ENCODE measurements at places on chromosomes 4 and X.
A peak's percentile ranks its signal among the peaks of the same experiment; 100 is the strongest.

- no peak for DNase-seq
These were observed 738 bp upstream of the TSPAN5 start for GRCh38 chr4:98659106-98659592.

DNA sequence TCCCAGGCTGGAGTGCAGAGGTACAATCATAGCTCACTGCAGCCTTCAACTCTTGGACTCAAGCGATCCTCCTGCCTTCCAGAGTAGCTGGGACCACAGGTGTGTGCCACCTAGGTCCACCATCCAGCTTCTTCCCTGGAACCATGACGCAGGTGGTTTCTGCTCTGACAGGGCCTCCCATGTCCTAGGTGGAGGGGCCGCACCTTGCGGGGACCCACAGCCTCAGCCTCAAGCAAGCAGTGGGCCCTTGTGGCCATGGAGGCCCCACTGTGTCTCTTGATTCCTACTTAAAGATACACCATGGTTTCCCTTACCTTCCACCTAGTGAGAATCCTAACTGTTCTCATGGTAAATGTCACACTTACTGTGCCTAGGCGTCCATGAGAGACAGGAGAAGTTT, 6.9 kb upstream of the GPR78 start:
- no peak for DNase-seq

DNA sequence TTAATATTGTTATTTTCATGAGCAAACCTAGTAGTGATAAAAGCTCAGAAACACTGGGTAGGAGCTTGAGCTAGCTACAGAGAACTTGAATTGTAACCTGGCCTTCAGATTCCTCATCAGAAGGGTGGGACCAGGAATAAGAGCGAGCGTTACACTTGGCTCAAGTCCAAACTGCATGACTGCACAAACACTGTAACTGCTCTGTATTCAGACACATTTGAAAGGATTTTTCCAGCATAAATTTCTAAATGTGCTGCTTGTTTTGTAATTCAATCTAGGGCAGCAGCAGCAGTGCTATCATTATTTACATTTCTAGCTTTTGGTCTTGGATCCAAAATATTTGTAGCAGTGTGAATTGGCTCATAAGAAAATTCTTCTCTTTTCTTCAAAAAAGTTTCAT, 133.0 kb upstream of the TMLHE start:
- DNase-seq = no peak

GRCh38 chrX:110965409-110966090, 130.4 kb upstream of the PAK3 start:
- DNase-seq = no peak

- DNase-seq = no peak
These were observed 49.6 kb downstream of the DKK2 start for GRCh38 chr4:106986486-106986885.

GRCh38 chr4:166153548-166153947, 280.5 kb downstream of the TLL1 start:
- DNase-seq = no peak

DNA sequence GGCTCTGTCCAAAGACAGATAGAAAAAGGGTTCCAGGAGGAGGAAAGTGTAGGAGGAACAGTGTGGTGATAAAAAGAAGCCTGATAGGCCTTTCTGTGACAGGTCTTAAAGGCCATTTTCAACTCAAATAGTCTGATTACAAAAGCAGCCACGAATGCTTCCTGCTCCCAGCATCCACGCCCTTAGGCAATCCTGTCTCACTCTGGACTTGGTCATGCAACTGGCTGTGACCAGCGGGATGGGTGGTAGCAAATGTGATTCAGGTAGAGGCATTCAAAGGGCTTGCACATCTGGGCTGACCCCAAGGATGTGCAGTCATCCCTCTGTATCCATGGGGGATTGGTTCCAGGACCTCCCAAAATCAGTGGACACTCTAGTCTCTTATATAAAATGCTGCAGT, 14.4 kb upstream of the SEPSECS start:
- DNase-seq = no peak

- no peak for DNase-seq
These were observed 129.8 kb downstream of the SORBS2 start for GRCh38 chr4:185682236-185682635.

- no peak for DNase-seq
These were observed 92.7 kb downstream of the SH3KBP1 start for GRCh38 chrX:19794690-19795089.

- no peak for DNase-seq
These were observed 107.4 kb upstream of the F9 start for GRCh38 chrX:139423186-139423585.

GRCh38 chrX:136055651-136056221, 70.5 kb downstream of the SLC9A6 start:
- no peak for DNase-seq

- no peak for DNase-seq
These were observed 389.0 kb downstream of the HNRNPD start for GRCh38 chr4:81984746-81985145.

DNA sequence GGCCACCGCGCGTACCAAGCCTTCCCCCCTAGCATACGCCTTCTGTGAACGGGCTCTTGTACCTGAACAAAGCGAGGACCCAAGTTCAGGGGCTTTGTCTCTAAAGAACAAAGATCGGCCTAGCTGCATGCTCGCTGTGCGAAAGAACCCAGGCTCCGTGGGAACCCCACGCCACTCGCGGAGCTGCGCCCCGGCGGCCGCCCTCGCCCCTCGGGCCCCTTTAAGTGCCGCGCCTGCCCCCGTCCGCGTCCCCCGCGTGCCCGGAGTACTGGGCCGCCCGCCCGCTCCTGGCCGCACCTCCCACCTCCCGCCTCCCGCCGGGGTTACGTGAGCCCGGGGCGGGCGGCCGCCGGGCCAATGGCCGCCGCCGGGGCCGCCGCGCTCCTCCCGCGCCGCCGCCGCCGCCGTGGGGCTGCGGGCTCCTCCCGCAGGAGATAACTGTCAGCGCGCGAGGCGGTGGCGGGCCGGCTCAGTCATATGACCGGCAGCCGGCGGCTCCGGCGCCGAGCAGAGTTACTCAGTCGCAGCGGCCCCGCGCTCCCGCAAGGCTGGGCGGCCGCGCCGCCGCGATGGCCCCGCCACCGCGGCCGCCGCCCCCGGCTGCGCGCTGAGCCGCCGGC, at the start of gene FNIP2:
FNIP2 (plus strand) TSS at position 472 of the 620 bp plus-strand sequence. CDS start 187 bp downstream, outside the sequence.
- peak; percentile 74 for DNase-seq

- no peak for DNase-seq
These were observed 112.1 kb downstream of the AFAP1 start for GRCh38 chr4:7827566-7827965.

DNA sequence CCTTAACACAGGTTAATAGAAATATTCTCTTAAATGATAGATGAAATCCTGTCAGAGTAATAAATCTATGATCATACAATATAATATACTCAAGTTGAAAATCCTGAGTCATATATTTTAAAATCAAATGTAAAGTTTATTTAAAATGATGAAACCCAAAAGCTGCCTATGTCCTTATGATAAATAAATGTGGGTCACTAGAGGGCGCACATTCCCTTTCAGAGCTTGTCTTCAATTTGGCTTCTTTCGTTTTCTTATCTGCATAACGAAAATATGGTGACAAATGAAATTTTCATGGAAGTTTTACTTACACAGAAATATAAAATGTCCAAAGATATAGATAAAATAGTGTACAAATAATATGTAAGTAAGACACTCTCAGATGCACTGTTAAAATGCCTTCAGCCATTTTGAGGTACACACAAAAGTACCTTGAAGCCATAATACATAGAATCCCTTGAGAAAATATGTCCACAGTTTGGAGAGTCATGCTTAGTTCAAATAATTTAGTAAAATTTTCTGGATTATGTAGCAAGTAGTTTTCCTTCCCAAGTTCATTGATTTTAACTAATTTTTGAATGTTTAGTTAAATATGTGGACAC, 680.4 kb downstream of the DMD start:
- DNase-seq = peak; percentile 3

DNA sequence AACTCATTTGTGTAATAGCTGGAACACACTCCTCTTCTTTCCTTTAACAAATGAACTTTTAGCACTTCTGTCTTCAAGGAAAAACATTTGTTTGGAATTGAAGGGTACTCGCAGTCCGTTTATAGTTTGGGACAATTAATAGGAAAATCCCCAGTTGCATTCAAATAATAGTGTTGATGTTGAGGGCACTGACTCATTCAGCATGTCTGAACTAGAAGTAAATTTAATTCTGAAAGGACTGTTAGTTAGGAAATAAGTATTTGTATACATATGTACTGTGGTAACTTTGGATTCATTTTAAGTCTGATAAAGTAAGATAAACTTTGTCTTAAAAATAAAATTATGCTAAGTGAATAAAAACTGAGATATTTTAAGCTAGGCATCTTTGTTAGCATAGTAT, 27.2 kb downstream of the FAM199X start:
- DNase-seq = no peak

GRCh38 chrX:121283921-121284320, 236.5 kb downstream of the GLUD2 start:
- DNase-seq = no peak

GRCh38 chr4:98027827-98028226, 115.4 kb downstream of the STPG2 start:
- no peak for DNase-seq

GRCh38 chr4:170234800-170235199, 145.0 kb upstream of the AADAT start:
- no peak for DNase-seq

- peak; percentile 23 for DNase-seq
These were observed 100.1 kb downstream of the EIF4E start for GRCh38 chr4:98828801-98829200.

- DNase-seq = peak; percentile 9
These were observed 124.9 kb downstream of the STAG2 start for GRCh38 chrX:124086411-124086810.

- no peak for DNase-seq
These were observed 629.1 kb upstream of the ATOH1 start for GRCh38 chr4:93199492-93199891.

- DNase-seq = no peak
These were observed 58.3 kb downstream of the INTS12 start for GRCh38 chr4:105650190-105650589.

- no peak for DNase-seq
These were observed 26.1 kb upstream of the ZCCHC13 start for GRCh38 chrX:74277846-74278245.

DNA sequence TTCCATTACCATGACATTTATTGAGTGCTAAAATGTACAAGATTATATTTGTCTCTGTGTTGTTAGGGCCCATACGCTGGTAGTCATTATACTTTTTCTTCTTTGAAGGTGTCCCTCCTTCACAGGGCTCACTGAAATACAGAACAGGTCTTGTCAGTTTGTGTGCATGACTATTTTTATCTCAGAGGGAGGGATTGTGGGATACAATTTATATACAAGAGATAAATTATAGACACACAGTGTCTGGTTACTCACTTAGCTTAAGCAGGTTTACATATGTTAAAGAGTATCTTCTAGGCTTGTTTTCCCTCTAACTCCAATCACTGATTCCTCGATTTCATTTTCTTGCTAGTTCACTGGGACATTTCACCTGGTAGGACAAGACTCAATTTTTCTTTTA, 143.3 kb upstream of the GUCY1A1 start:
- no peak for DNase-seq

GRCh38 chr4:3291969-3292570, 751 bp upstream of the RGS12 start:
- DNase-seq = peak; percentile 35

DNA sequence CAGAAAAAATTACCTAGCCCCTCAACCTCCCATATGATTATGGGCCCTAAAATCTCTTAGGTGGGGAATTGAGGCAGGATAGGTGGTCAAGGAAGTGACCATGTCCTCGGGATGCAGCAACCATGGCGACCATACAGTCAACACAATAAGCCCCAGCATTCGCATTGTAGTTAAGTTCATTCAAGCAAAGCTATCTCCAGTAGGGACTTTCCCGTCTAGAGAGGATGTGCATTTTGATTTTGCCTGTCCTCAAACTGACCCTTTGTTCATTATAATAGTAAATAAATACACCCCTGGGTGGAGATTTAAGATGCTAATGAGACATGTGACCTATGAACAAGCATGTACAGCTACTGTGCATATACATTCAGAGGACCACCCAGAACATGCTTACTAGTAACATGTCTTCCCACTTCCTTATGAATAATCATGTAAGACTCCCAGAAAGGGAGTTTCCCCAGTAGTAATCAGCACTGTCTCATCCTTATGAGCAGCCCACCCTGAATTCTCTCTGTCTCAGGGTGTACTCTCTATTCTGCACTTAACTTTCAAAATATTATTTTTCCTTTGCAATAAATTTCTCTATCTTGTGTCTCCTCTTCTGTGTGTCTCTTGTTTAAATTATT, 74.3 kb downstream of the NUDT11 start:
- DNase-seq = no peak

DNA sequence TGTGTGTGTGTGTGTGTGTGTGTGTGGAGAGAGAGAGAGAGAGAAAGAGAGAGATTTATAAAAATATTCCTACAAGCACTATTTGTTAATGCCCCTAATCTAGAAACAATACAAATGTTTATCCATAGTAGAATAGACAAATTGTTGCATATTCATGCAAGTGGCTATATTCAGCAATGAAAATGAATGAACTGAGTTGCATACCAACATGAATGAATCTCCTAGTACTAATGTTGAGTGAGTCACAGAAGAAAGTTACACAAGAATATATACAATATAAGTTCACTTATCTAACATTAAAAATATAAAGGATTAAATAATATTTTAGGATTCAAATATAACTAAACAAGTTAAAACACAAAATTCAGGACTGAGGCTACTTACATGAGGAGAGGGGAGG, 456.8 kb upstream of the AMOT start:
- no peak for DNase-seq

DNA sequence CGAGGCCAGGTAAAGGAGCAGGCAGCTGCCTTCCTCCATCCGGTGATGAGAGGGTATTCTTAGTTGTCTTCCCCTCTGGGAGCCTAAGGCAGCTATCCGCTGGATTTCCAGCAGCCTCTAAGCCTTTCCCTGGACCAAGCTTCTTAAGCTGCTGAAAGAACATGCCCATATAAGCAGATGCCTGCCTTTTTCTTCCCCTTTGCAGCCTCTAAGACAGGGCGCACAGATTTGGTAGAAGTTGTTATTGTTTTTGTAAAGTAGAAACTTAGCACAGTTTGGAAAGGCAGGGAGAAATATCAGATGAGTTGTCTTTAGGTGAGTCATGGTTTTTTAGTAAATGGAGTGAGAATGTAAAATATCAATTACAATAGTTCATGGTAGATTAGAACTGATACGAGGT, 210.8 kb downstream of the ARHGAP10 start:
- no peak for DNase-seq

DNA sequence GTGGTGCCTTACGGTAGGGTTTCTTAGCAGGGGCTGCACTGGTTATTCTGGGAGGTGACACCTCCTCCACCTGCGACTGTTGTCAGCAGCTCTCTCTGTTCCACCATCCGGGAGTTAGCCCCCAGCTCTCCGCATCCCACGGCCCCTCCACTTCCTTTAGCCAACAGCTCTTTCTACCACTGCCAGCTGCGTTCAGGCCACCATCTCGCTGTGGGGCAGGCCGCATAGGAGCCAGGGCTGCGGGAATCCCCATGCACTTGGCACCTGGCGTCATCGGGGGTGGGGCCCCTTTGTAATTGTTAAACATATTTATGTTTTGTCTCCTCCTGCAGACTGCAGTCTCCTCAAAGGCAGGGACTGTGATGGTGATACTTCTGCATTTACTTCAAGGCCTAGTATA, 480.2 kb downstream of the SMARCA1 start:
- DNase-seq = no peak

All from stimulated activated naive CD8-positive, alpha-beta T cell treated with anti-CD3 and anti-CD28 coated beads, Interleukin-15, Interleukin-2, amounts not matched to agents 100 U/mL and 50 U/mL, for 24 hours (primary cell).